ENCODE measurements at places on chromosomes 5 and 9.

DNA sequence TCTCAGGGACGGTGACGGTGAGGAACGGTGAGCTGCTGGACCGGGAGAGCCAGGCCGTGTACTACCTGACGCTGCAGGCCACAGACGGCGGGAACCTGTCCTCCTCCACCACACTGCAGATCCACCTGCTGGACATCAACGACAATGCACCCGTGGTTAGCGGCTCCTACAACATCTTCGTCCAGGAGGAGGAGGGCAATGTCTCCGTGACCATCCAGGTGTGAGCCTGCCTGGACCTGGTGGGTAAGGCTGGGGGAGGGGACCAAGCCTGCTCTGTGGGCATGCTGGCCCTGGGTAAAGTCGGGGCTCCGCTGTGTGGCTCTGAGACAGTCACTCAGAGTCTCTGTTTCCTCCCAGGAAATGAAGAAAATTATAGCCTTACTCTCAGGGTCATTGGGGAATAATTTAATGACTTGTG is 29.3 kb downstream of the CDHR2 start:
- no peak for DNase-seq

DNA sequence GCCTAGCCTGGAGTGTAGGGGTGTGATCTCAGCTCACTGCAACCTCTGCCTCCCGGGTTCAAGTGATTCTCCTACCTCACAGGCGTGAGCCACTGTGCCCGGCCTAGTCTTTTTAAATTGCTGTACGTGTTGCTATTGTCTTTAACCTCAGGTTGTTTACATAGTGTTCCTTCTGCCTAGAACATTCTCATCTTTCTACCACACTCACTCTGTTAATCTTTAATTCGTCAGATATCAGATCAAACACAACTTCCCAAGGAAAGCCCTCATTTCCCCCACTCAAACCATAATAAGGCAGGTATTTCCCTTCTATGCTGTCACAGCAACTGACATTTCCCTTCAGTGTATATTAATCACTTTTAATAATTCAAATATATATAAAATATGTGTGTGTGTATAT is 1310.0 kb upstream of the C9orf72 start:
- DNase-seq = no peak

DNA sequence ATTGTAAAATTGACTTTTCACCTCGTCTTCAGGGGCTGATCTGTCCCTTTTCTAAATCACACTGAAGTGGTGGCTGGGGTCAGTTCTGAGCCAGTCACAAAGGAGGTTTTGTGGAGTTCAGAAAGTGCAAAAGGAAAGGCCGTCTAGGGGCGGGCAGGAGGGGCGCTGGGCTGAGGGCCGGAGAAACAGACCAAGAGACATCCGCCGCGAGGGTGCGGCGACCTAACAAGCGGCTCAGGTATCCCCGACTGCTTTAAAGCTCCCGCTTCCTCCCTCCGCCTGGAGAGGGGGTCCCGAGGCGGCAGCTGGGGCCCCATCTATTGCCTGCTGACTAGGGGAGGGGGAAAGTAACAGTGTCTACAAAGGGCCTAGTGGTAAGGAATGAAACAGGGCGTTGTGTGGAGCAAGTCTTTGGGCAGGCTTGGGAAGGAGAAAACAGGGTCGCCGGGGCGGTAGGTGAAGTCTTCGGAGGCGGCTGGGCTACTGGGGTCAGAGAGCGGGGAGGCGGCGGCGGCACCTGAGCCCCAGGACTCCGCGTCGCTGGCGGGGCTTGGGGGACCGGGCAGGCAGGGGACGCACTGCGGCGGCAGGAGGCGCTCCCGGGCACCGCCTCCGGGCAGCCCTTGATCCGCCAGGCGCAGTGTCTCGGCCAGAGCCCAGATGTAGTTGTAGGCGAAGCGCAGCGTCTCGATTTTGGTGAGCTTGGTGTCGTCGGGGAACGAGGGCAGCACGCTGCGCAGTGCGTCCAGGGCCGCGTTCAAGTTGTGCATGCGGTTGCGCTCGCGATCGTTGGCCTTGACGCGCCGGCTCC is 950 bp downstream of the NEUROG1 start:
- no peak for DNase-seq

DNA sequence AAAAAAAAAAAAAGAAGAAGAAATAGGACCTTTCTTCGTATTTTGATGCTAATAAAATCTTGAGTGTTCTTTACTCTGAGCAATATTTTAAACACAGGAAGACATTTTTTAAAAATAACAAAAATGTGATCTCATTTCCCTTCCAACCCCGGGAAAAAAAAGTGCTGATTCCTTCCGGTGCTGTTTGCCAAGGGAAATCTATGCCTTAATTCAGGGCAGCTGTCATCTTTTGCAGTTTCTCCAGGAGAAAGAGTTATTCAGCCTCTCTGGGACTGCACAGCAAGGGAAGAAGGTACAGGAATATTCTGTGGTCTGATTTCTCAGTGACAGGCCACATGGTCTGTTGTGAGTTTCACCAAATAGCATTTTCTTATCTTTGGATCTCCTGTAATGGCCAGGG is 291.9 kb upstream of the IRX1 start:
- DNase-seq = no peak

- no peak for DNase-seq
These were observed 72.8 kb downstream of the APBA1 start for GRCh38 chr9:69599232-69599971.

- no peak for DNase-seq
These were observed 825.4 kb downstream of the SEMA5A start for GRCh38 chr5:8720506-8720905.

GRCh38 chr5:137705106-137705505 is 30.8 kb downstream of the KLHL3 start:
- DNase-seq = no peak

DNA sequence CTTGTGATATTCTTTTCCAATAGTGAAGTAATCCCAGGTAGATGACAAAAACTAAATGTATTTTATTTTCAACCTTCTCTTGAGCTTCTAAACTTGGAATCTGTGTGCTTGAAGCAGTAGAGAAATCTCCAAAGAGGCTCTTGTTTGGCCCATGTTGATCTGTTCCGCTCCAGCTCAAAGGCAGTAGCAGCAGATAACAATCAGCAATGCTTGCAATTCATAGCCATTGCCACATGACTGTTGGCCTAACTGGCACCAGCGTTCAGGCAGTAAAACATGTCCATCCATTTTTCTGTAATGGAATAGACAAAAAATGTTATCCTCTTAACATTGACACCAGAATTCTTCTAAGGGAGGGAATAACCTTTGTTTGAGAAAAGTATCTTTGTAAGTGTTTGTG is 270.7 kb upstream of the MSX2 start:
- no peak for DNase-seq

DNA sequence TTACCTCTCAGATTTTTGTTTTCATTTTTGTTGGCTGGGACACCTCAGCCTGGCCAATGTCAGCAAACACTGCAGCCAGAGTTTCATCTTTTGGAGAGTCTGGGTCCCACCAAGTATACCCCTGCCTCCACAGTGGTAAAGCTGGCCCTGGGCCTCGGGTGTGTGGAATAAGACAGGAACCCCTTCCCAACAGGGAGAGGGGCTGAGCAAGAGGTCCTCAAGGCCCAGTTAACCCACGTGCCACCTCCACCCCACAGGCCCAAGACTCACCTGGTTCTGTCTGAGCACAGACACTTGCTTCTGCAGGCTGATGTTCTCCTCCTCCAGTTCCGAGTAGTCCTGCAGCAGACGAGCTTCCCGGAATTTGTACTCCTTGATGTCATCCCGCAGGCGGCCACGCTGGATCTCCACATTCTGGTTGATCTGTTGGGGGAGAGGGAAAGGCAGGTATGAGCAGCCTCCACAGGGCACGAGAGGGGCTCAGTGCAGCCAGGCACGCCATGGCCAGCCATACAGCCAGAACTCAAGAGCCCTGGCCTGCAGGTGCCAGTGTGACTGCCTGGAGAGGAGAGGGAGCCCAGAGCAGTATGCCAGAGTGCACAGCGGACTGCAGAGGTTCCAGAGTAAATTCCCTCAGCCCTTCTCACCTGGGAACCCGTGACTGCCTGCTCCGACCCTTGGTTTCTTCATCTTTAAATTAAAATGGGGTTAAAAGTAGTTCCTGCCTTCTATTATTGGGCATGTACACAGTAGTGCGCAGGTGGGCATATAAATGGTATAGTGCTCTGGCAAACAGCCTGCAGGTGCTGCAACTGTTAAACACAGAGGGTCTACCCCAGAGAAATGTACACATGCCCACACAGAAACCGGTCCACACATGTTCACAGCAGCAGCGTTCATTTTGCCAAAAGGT is 42.0 kb downstream of the BICD2 start:
- no peak for DNase-seq

DNA sequence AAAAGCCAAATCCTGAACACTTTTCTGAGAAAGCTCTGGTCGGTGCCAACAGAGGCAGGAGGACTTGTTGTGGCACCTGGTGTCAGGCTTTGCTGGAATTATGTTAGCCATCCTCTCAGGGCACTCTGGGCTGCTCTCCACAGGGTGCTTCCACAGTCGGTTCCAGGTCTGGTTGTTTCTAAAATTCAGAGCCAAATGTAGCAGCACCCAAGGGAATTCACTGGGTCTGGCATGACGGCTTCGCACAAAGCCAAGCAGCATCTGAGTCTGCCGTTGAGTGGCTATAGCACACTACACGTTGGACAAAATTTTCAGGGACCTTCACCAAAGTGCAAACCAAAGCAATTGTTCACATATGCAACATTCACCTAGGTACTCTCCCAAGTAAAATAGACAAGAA is 110.2 kb downstream of the PJA2 start:
- DNase-seq = no peak

Measured in stimulated activated CD4-positive, alpha-beta T cell treated with anti-CD3 and anti-CD28 coated beads, TNF-alpha, amount 100 ng/mL, for 1 hour (primary cell).